Muscle of leg (tissue), 16 donors: ENCODE measurements at places on chromosomes 1 and 21. TPM values are rescaled to one million over a fixed set of nuclear protein-coding genes. Genes with fewer than 3 reads are reported as not detected.

The DRAXIN gene
- 0.56 TPM for polyA plus RNA-seq

The B3GALT2 gene
- polyA plus RNA-seq = 15.4 TPM

The PGBD5 gene
- 36.6 TPM for polyA plus RNA-seq

The GIPC2 gene
- polyA plus RNA-seq = 2.0 TPM

The SERPINC1 gene
- polyA plus RNA-seq = 2.7 TPM

The GPR25 gene
- not detected for polyA plus RNA-seq

The TSPAN2 gene
- polyA plus RNA-seq = 19.7 TPM

DNA sequence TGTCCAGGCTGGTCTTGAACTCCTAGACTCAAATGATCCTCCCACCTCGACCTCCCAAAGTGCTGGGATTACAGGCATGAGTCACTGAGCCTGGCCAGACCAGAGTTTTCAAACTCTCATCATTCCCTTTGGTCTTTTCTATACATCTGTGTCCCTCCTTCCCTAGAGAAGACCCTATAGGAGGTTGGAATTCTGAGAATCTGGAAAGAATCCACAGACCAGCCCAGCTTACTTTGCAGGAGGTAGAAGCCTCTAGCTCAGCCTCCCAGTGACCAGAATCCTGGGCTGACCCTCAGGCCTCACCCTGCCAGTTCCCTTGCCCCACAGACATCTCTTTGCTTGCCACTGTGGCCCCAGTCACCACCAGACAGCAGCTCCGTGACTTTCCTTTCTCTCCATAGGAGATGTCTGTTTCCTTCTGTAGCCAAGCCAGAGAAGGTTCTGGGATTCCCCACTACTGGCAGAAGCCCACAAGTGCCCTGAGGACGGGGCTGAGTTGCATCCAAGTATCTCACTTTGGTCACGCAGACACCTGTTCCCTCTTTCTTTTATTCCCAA is 34.7 kb upstream of the KHDRBS1 start:
- no peaks in the 10 kb centered on the region for H3K36me3 ChIP-seq
- no peak overlapping the region for H3K27ac ChIP-seq
- no peaks in the 10 kb centered on the region for H3K27me3 ChIP-seq
- no peak for DNase-seq
- no peak overlapping the region for H3K4me3 ChIP-seq

DNA sequence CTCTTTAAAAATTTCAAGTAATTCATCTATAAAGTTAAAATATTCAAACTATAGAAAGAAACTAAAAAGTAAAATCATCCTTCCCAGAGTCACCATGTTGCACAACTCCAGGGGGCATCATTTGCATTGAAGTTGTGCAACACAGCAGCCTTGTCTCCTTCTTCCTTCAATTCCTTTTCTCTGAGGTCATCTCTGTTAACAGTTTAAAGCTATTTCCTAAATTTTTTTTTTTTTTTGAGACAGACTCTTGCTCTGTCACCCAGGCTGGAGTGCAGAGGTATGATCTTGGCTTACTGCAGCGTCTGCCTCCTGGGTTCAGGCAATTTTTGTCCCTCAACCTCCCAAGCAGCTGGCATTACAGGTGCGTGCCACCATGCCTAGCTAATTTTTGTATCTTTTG is 7.1 kb downstream of the RHBG start:
- no peaks in the 10 kb centered on the region for H3K4me1 ChIP-seq
- H3K4me3 ChIP-seq = no peak overlapping the region
- no peaks in the 10 kb centered on the region for H3K36me3 ChIP-seq
- H3K27ac ChIP-seq = no peak overlapping the region

- H3K27me3 ChIP-seq = no peaks in the 10 kb centered on the region
- H3K4me1 ChIP-seq = peaks cover 3% of the 10 kb centered on the region
- DNase-seq = no peak
- no peak overlapping the region for H3K27ac ChIP-seq
- no peak overlapping the region for H3K4me3 ChIP-seq
- no peaks in the 10 kb centered on the region for H3K36me3 ChIP-seq
These were observed 92.6 kb upstream of the NGF start for GRCh38 chr1:115430441-115431158.

DNA sequence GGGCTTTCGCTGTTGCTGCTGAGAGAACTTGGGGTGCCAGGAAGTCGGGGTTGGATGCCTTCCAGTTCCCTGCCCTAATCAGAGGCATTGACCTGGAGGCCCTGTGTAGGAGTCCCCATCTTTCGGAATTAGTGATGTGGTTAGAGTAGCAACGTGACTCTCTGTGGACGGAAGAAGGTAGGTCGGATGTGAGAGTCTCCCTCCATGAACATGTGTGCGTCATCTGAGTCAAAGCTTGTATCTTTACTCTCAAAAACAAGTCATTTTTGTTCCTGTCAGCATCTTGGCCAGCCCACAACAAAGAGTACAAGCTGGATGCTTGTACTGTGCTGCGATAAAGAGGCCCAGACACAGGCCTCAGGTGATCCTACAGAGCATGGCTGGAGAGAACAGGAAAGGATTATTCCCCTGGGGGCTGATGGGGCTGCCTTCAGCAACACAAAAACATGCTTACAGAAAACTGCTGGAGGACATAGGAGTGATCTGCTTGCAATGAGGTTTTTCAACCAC is 31.0 kb upstream of the IL10 start:
- H3K4me3 ChIP-seq = no peak overlapping the region
- H3K36me3 ChIP-seq = no peaks in the 10 kb centered on the region
- no peaks in the 10 kb centered on the region for H3K4me1 ChIP-seq
- H3K27me3 ChIP-seq = no peaks in the 10 kb centered on the region
- peak overlapping the region; percentile 2 for H3K27ac ChIP-seq
- no peak for DNase-seq

GRCh38 chr1:9289711-9290485 is 2.8 kb upstream of the SPSB1 start:
- H3K4me1 ChIP-seq = peaks cover 21% of the 10 kb centered on the region
- no peak overlapping the region for H3K4me3 ChIP-seq
- H3K27ac ChIP-seq = no peak overlapping the region
- H3K36me3 ChIP-seq = no peaks in the 10 kb centered on the region

DNA sequence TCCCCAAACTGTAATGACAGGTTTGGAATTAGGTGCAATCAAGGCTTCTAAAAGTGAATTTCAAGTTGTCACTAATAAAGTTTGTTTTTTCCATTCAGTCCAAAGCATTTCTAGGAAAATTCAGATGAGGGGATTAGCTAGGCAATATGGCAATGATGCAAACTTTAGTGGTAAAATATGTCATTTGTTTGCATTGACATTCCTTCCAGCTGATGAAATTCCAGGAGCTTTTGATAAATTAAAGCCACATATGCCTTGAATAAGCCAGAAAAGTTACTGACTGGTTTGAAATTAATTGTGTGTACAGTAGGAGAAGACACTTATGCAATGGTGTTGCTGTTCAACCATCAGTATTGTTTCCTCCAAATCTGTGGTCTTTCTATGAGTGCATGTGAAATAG is 57.8 kb downstream of the MROH9 start:
- H3K27ac ChIP-seq = no peak overlapping the region
- H3K4me3 ChIP-seq = no peak overlapping the region

DNA sequence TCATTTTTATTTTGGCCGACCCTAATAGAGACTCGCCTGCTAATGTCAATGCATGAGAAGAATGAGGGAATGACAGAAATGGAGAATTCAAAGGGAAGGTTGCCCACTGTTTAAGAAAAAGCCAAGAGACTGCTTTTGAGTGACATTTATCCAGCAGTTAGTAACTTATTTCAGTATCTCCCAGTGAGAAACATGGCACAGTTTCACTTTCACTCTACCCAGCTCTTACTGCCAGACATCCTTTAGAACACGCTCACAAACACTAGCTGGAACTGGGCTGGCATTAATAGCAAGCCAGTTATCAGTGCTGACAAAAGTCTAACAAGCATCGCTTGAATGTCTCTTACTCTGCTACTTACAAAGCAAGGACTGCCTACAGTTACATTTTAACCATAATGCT is 8.5 kb downstream of the GGPS1 start:
- H3K36me3 ChIP-seq = peaks cover 21% of the 10 kb centered on the region
- H3K4me1 ChIP-seq = no peaks in the 10 kb centered on the region
- DNase-seq = no peak
- no peaks in the 10 kb centered on the region for H3K27me3 ChIP-seq
- H3K27ac ChIP-seq = no peak overlapping the region

DNA sequence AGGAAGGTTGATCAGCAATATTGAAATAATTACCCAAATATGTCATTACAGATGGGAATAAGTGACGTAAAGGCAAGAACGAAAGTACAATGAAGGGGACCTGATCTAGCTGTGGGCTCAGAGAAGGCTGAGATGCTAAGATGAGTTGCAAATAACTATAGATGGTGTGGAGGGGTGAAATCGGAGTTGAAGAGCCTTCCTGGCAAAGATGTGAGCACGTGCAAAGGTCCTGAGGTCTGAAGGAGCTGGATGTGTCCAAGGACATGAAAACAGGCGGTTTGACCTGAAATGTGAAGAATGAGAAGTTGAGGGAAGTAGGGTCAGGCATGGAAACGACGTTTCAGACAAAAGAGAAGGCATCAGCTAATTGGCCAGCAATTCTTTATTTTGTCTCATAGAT is 61.6 kb upstream of the SLC45A1 start:
- H3K27me3 ChIP-seq = no peaks in the 10 kb centered on the region
- no peak for DNase-seq
- H3K4me3 ChIP-seq = no peak overlapping the region
- no peak overlapping the region for H3K27ac ChIP-seq
- H3K4me1 ChIP-seq = no peaks in the 10 kb centered on the region
- H3K36me3 ChIP-seq = no peaks in the 10 kb centered on the region

DNA sequence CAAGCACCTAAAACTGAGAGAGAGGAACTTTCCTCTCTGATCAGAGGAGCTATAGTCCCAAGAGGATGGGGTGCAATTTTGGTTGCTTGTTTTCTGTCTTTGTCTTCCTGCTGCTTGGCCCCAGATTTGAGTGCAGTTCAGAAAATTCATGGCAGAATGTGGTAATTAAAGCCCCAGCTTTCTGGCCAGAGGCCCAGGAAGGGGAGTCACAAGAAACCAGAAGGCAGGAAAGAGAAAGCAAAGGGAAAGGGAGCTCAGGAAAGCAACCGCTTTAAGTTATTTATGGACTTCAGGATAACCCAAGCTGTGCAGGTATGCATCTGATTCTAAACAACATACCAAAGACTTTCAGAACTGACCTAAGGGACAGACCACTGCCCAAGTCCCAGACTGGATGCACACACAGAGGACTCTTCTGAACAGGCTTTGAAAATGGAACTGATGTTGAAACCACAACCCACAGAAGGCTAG is 88.8 kb downstream of the ST3GAL3 start:
- H3K27me3 ChIP-seq = no peaks in the 10 kb centered on the region
- DNase-seq = peak; percentile 48
- H3K4me3 ChIP-seq = no peak overlapping the region

GRCh38 chr1:188769181-188769580 is 1708.5 kb downstream of the BRINP3 start:
- no peak for DNase-seq
- no peaks in the 10 kb centered on the region for H3K36me3 ChIP-seq
- H3K27me3 ChIP-seq = no peaks in the 10 kb centered on the region
- H3K4me3 ChIP-seq = no peak overlapping the region
- H3K4me1 ChIP-seq = no peaks in the 10 kb centered on the region
- H3K27ac ChIP-seq = no peak overlapping the region

DNA sequence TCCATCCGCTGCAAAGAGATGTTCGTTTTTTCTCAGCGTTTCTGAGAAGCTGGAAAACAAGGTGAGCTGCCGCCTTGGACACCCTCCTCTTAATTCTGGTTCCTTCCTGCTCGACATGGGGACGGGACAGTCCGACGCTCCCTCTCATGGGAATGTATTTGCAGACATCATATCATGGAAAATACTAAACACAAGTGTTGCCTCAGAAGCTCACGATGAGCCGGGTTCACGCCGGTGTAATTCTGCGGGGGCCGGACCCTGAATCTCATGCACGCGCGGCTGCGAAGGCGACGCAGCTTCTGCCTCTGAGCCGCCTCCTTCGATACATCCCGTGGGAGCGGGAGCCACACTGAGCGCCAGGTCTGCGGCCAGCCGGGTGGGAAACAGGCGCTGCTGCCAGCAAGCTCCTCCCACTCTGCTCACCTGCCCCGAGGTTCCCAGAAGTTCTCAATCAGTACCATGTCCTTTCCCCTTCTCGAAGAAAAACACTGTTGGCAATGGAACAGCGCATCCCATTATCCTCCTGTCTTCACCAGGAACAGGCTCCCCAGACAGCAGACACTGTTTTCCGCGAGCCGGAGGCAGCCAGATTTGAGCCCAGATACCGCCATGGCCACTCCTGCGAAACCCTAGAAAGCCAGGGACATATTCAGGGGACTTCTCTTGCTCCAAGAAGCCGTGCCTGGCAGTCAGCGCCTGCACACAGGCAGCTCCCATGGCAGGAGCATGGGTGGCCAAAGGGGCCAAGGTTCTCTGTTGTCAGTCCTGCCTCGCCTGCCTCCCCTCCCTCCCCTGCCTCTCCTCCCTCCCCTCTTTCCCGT is 98.0 kb downstream of the WDR4 start:
- H3K27me3 ChIP-seq = peaks cover 41% of the 10 kb centered on the region
- H3K27ac ChIP-seq = no peak overlapping the region
- H3K4me1 ChIP-seq = peaks cover 24% of the 10 kb centered on the region
- peak; percentile 53 for DNase-seq

GRCh38 chr1:63124666-63125191 is 197.6 kb upstream of the FOXD3 start:
- no peak overlapping the region for H3K4me3 ChIP-seq
- no peak overlapping the region for H3K27ac ChIP-seq
- no peaks in the 10 kb centered on the region for H3K36me3 ChIP-seq
- no peaks in the 10 kb centered on the region for H3K27me3 ChIP-seq
- H3K4me1 ChIP-seq = no peaks in the 10 kb centered on the region
- DNase-seq = peak; percentile 42

- H3K36me3 ChIP-seq = peaks cover 33% of the 10 kb centered on the region
- peak; percentile 27 for DNase-seq
- H3K4me3 ChIP-seq = no peak overlapping the region
- no peaks in the 10 kb centered on the region for H3K4me1 ChIP-seq
- H3K27me3 ChIP-seq = no peaks in the 10 kb centered on the region
These were observed 11.5 kb downstream of the RRAGC start for GRCh38 chr1:38848071-38848470.

- H3K36me3 ChIP-seq = no peaks in the 10 kb centered on the region
- H3K4me1 ChIP-seq = peaks cover 7% of the 10 kb centered on the region
- H3K27ac ChIP-seq = no peak overlapping the region
These were observed 168.6 kb downstream of the HIVEP3 start for GRCh38 chr1:41749991-41750745.
